ENCODE measurements at places on chromosomes 12 and 14. TPM values are rescaled to one million over a fixed set of nuclear protein-coding genes. Genes with fewer than 3 reads are reported as not detected.

Gene LRRC9
- polyA plus RNA-seq: 2.3 TPM

Gene GPR65
- 0.51 TPM for polyA plus RNA-seq

Gene KMT2D
- polyA plus RNA-seq: 31.8 TPM

DNA sequence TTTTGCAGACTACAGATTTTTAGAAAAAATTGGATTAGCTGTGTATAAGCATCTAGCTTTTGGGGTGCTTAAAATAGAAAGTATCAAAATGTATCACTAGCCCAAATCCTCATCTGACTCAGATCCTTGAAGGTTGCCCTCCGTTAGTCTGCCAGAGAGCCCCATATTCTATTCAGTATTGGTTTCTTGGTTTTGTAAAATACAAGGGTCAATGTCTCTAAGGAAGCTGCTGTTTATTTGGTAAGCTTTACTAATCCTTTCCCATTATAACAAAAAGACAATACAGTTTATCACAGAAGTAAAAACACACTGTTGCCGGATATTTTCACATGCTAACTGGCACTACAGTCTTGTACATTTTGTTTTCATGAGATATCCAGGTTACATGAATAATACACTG lies 92.8 kb upstream of the PTHLH start:
- DNase-seq: no peak

DNA sequence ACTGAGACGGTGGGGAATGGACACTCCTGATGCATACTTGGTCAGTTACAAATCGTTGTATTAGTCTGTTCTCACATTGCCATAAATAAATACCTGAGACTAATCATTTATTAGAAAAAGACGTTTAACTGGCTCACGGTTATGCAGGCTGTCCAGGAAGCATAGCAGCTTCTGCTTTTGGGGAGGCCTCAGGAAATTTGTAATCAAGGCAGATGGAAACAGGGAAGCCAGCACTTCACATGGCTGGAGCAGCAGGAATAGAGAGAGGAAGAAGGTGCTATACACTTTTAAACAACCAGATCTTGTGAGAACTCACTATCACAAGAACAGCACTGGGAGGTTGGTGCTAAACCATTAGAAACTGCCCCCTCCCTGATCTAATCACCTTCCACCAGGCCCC lies 418.2 kb downstream of the FLRT2 start:
- no peak for DNase-seq

DNA sequence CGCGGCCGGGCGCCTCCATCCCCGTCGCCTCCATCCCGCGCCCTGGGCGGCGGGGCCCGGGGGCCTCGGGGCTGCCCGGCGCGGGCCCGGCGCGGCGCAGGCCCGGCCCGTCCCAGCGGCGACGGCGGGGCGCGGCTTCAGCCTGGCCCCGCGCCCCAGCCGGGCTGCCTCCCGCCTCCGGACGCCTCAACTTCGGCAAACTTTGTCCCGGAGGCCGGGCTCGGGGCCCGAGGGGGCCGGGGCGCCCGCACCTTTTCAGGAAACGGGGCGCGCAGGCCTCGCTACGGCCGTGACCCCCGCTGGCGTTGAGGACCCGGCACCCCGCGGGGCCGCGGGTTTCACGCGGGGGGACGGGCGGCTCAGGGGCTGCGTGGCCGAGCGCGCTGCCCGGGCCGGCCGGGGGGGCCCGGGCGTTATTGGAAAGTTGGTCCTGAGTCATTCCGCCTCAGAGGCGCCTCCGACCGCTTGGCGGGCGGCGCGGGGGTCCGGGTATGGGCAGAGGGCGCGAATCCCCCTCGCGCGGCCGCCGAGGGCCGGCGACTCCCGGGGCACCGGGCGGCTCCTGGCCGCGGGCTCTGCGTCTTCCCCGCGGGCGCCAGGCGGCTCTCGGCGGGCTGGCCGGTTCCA lies 575 bp downstream of the TRAF3 start:
- DNase-seq: no peak

- no peak for DNase-seq
Observed at GRCh38 chr12:10982244-10982643, 4.5 kb downstream of the TAS2R50 start.

DNA sequence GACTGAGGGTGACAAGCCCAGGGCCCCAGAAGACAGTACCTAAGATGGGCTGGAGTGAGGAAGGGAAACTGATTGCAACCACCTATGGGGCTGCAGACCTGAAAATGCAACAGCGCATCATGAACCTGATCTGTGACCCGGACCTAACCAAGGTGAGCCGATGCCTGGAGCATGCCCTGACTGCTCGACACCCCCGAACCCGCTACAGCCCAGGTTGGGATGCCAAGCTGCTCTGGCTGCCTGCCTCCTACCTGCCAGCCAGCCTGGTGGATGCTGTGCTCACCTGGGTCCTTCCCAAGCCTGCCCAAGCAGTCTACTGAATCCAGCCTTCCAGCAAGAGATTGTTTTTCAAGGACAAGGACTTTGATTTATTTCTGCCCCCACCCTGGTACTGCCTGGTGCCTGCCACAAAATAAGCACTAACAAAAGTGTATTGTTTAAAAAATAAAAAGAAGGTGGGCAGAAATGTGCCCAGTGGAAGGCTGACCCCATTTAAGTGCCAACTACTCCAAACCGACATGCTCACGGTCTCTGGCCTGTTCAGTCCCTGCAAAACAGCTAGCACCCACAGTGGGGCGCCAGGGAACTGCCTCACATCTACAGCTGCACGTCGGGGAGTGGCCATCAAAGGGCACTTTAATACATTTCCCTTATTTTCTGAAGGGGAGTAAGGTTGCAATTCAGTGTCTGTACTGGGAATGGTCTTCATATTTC lies 4.2 kb downstream of the RDH5 start:
- DNase-seq: no peak

DNA sequence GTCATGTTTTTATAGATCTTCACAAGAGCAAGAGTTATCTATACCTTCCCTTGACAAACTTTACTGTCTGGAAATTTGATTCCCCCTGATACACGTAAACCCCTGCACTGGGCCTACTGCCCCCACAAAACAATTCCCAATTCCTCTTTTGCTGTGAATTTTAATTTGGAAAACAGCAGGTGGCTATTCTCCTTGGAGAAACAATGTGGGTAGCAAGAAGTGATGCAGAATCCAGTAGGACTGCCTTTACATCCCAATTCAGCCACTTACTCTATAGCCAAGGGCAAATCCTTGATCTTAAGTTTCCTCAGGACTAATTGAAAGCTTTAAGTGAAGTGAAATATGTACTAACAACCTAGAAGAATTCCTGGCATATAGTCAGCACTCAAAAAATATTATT lies 129.3 kb downstream of the ACSS3 start:
- DNase-seq: no peak

- no peak for DNase-seq
Observed at GRCh38 chr14:20434701-20435581, 1.0 kb downstream of the KLHL33 start.
